ENCODE measurements at places on chromosomes 16 and 17.

GRCh38 chr16:82203198-82203597, 33.2 kb upstream of the MPHOSPH6 start:
- DNase-seq: no peak

DNA sequence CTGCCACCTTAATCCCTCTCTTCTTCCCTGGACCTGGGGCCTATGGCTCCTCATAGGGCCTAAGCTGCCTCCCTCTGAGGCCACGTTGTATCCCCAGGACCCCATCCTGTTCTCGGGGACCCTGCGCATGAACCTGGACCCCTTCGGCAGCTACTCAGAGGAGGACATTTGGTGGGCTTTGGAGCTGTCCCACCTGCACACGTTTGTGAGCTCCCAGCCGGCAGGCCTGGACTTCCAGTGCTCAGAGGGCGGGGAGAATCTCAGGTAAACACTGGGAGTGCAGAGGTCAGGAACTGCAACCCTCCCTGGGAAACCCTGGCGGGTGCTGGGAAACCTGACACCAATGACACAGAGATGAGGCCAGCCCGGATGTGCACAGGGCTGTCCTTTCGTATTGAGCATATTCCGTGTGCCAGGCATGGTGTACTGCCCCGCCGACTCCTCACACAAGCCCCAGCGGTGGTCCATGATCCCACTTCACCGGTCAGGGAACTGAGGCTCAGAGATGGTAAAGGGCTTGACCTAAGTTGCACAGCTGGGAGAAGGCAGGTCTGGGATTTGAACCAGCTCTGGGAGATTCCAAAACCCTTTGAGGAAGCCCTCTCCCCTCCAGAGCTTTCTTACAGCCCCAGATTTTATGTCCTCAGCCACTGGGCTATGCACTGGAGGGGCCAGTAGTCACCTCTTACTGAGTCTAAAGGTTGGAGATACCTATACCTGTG, 22.9 kb downstream of the ANKRD40 start:
- no peak for DNase-seq

- DNase-seq: no peak
Observed at GRCh38 chr17:31130286-31131224, 35.8 kb downstream of the NF1 start.

- DNase-seq: no peak
Observed at GRCh38 chr17:73211745-73212144, 18.9 kb downstream of the COG1 start.

- no peak for DNase-seq
Observed at GRCh38 chr16:68696514-68696913, 40.6 kb upstream of the CDH1 start.

DNA sequence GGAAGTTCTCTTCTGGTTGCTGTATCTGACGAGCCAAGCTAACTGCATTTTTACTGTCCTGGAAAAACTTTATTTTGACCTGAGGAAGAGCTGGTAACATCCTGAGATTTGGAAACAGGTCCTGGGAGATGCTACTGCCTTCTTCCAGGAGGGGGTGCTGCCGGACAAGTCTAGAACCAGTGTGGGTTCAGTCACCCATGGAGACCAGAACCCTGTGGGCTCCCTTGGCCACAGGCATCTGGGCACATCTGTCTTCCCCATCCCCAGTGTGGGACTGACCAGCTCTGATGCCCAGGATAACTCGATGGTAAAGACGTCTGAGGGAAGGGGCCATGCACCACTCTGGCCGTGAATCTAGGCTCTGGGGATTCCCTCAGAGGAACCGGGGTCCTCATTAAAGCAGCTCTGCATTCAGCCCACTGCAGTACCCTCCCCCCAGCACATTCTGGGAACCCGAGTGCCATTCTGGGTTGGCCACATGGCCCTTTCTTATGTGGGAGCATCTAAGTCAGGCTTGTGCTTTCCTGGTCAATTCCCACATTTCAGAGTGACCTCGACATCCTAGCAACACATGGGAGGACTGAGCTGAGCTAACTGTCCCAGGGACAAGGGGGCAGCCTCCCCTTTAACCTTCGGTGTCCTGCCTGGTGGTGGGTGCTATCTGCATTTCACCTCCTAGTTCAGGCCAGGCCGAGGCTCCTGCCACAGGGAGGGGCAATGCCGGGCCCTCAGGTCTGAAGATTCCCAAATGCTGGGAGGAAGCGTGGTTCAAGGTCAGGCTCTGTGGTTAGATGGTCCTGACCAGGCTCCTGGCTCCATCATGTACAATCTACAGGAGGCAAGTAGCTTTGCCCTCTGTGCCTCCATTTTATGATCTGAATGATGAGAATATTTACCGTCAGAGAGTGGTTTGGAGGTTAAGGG, 6.4 kb downstream of the C16orf86 start:
- peak; percentile 56 for DNase-seq

GRCh38 chr17:73390851-73391250, 79.0 kb upstream of the CDC42EP4 start:
- no peak for DNase-seq

DNA sequence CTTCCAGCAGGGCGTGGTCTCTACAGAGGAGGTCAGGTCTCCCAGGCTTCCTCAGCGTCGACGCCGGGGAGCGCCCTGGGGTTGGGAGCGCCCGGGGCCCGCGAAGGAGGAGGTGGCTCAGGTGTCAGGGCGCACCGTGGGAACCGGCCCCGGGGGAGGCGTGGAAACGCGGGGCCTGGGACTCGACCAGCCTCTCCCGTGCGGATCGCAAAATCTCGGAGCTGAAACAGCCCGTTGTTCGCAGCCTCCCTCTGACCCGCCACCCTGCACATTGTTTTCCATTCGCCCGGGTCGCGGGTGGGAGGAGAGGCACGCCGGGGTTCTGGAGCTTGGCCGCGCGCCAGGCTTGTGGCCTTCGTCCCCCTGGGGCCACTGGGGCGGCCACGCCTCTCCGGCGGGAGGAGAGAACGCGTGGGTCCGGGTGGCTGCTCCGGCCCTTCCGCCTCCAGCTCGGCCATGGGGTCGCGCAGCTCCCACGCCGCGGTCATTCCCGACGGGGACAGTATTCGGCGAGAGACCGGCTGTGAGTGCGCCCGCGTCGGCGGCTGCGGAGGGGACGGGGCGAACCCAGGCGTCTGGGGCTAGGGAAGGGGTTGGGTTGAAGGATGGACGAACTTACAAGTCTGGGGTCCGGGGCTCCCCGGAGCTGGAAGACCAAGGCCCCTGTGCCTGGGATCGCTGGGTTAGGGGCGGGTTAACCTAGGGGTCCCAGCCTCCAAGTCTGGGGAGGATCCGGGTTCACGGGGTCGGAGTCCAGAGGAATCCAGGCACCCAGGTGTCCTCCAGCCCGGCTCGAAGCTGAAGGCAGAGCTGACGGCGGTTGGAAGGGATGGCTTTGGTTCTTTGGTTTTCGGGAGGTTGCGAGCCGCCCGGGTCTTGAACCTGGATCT, at the start of gene CHP2:
Gene CHP2, plus strand, starts transcription at position 433 of the 890 bp plus-strand sequence. Its CDS starts 24 bp downstream, at position 457.
- no peak for DNase-seq
